ENCODE measurements at places on chromosomes 5 and 9.

DNA sequence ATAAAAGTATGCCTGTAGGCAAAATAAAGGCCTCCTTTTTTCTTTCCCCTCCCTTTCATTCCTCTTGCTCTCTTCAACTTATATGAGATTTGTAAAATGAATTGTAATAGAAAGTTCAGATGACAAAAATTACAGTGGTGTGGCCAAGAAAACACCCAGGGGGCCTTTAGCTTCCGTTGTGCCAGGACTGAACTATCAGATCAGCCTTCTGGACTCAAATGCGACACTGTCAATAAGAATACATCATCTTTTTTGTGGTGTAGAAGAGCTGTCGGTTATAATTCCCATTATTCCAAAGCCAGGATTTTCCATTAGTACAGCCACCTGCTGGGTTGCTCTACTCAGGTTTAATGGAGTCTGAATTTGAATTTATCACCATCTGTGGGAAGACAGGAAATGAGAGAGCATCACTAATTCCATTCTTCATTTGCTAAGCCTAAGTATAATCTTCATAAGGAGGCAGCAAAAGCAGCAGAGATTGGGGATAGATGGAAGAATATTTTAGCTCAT is 443.4 kb downstream of the ANXA1 start:
- no peak for DNase-seq

DNA sequence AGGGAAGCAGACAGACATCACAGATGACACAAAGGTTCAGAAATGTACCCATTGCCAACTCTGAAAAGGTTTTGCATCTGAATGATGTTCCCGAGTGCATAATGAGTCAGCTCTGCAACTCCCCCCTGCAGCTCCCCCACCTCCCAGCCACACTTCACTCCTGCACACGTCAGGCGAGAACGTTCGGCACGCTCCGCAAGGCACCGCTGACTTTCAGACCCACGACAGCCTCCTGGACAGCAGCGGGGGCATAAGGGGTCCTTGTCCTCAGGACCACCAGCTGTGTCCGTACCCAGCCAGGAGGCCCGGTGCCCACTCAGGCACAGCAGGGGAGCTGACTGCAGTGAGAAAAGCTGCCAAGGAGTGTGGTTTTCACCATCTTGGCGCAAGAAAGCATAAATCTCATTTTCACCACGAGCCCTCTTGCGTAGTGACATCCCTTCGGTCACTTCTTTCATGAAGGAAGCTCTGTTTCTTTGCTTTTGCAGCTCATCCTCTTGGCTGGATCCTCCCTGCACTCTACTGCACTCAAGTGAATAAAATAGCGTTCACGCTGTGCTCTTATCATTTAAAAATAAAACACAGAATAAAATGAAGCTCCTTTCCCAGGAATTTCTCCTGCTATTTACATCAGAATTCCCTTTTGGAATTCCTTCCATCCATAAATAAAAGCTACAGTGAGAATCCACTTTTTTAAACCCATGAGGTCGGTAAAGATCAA is 9.9 kb downstream of the GFPT2 start:
- DNase-seq: no peak

DNA sequence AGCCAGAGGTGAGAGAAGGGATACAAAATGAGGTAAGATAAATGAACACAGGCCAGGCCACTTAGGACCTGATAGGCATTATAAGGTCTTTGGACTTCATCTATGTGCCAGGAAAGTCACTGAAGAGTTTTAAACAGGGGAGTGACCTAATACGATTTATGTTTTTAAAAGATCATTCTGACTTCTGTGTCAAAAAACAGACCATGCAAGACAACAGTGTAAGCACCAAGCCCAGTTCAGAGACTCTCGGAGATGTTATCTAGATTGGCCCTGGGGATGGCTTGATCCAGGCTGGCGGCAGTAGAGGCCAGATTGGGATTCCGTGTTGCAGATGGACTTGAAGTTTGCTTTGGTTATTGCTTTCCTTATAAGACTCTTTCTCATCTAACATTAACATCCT is 43.0 kb upstream of the DPYSL3 start:
- DNase-seq: no peak

- no peak for DNase-seq
Measured at GRCh38 chr5:3619579-3619978, 23.9 kb downstream of the IRX1 start.

DNA sequence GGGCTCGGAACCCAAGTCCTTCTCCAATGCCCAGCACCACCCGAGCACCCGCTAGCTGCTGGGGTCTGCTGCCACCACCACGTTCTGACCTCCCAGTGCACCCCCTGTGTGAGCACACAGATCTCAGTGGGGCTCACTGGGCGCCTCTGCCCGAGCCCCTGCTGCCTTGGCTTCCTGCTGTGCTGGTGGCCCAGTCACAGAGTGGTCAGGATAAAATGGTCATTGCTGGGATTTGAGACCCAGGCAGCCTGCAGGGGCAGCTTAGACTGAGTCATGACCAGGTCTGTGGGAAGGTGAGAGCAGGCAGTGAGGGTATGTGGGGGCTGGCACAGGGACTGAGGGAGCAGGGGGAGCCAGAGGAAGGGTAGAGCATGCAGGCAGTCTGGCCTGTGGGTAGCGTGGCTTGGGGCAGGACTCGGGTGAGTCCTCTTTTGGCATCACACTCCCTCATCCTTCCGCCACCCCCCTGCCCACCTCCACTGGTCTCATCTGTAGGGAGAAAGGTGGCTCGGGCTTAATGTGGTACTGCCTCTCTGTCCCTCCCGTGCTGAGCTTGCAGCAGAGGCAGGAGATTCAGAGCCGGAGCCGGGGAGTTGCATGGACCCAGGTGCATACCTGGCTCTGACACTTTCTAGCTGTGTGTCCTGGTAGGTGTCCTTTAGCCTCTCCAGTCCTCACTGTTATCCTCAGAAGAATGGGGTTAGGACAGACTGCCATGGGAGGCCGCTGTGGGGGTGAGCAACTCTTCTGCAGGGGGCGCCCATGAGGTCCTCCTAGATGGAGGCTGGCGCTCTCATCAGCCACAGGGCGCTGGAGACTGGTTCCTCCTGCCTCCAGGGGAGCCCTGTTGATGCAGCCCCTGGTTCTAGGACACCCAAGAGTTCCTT is 32.1 kb downstream of the USP20 start:
- no peak for DNase-seq

All from SW 1271 (cell line).